Right ventricle myocardium superior (tissue), 1 donor: ENCODE measurements at places on chromosomes 3 and 15. TPM values are rescaled to one million over a fixed set of nuclear protein-coding genes. Genes with fewer than 3 reads are reported as not detected.

SERPINI2 gene
- 0.40 TPM for total RNA-seq

ASB14 gene
- total RNA-seq = 13.4 TPM

IL5RA gene
- total RNA-seq = 1.0 TPM

ATP13A4 gene
- 0.11 TPM for total RNA-seq

DNA sequence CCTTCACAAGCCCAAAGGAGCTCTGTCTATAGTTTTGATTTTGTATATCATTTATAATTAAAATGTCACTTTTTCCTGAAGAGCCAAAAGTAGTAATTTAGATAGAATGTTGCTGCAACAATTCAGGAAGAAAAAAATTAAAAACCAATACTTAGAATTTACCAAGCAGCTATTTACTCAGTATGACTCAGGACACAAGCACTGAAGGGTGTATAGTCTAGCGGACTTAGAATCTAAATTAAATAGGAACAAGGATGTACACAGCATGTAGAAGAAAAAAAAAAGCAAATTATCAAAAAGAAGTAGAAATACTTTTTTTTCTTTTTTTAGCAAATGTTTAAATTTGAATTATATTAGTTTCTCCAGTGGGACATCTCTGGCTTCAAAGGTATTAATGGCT, 31.6 kb downstream of the PGBD4 start:
- DNase-seq = no peak

- no peak for DNase-seq
Observed at GRCh38 chr15:40550341-40551037, 14.4 kb downstream of the CCDC32 start.

DNA sequence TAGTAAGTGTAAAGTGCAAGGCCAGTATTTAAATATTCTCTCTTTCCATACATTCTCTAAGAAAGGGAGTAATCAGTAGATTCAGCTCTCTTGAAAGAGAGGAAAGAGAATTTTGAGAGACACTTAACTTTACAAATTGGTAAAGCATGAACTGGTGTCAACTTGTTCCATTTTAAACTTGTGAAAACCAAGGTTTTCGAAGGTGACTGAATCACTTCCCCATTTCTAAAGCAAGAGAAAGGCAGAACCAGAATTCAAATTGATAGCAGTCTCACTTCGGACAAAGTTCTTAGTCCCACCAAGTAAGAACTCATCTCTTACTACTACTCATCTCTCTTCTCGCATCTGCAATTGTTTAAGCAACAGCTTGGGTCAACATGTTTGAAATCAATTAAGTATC, 22.4 kb downstream of the TJP1 start:
- no peak for DNase-seq

- no peak for DNase-seq
Observed at GRCh38 chr3:178302966-178303930, 233.0 kb upstream of the KCNMB2 start.

DNA sequence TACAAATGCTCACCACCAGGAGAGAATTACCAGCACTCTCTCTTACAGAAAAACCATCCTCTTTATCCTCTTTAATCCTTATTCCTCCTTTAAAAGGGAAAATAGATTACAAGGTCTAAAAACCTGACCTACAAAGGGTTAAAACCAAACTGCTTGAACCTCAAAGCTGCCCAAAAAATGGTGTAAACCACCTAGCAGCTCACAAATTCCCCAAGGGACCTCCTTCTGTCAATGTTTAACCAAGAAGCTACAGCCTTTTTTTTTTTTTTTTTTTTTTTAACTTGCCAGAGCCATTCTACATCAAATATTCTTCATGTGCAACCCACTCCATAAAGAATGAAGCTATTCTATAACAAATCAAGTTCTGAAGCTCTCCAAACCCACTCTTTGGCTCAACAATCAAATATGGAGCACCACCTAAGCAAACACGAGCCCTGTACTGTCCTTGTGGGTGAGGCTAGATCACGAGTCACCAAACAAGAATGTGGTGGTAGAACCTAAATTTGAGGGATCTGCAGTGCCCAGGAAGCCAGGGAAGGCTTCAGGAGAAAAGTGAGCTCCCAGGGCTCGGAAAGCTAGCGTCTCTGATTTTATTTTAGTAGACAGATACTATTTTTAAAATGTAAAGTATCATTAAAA, 20.1 kb downstream of the OSBPL10 start:
- no peak for DNase-seq

GRCh38 chr15:91369823-91370222, 269.8 kb downstream of the SV2B start:
- no peak for DNase-seq

DNA sequence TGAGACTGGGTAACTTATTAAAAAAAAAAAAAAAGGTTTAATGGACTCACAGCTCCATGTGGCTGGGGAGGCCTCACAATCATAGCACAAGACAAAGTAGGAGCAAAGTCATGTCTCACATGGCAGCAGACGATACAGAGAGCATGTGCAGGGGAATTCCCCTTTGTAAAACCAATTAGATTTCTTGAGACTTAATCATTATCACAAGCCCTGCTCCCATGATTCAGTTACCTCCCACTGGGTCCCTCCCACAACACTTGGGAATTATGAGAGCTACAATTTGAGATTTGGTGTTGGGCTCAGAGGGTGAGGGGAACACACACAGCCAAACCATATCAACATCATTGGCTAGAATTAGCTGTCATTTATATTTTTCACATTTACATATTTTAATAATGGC, 221.0 kb downstream of the RSRC1 start:
- DNase-seq = no peak

- no peak for DNase-seq
Observed at GRCh38 chr15:48358229-48359152, 27.3 kb downstream of the DUT start.

DNA sequence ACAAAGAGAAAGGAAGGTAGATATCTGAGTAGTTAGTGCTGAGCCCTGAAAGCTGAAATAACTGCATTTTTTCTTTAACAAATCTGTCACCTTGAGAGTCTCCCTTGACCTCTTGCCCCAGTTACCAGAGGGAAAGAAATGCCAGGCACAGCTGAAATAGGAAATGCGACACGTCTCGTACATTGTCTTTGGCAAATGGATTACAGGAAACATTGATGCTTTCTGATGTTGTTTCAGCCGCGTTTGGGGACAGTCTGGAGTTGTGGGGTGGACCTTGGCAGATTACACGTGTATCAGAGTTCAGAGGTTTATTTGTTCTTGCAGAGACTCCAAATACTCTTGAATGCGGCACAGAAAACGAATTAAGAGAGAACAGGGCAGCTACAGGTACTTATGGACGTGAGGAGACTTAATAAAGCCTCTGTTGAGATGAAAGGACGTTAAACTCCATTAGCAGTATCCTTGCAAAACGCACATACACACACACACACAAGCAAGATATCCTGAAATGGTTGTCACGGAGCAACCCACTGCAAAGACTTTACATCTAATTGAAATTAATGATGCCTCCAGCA, 272.8 kb upstream of the RORA start:
- DNase-seq = no peak

GRCh38 chr15:93829115-93829870, 402.1 kb upstream of the MCTP2 start:
- DNase-seq = no peak

DNA sequence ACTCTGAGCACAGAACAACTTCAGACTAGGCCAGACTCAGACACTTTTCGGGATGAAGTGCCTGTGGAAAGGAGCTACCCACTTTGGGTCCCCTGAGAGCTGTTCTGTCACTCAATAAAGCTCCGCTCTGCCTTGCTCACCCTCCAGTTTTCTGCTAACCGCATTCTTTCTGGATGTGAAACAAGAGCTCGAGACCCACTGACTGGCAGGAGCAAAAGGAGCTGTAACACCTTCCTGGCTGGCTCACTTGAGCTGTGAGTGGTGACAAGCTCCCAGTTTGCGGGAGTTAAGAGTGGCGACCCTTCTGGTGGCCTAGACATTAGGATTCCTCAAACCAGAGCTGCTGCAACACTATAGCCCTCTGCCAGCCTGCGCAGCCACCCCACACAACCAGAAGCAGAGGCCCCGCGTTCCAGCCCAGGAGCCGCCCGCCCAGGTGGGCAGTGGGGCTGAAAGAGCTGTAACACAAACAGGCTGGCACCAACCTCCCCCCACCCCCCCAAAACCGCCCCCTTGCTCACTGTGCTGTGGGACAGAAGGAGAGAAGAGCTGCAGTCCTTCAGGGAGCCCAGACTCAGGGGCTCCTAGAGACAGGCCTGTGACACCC, 1178.1 kb upstream of the GBE1 start:
- DNase-seq = no peak

DNA sequence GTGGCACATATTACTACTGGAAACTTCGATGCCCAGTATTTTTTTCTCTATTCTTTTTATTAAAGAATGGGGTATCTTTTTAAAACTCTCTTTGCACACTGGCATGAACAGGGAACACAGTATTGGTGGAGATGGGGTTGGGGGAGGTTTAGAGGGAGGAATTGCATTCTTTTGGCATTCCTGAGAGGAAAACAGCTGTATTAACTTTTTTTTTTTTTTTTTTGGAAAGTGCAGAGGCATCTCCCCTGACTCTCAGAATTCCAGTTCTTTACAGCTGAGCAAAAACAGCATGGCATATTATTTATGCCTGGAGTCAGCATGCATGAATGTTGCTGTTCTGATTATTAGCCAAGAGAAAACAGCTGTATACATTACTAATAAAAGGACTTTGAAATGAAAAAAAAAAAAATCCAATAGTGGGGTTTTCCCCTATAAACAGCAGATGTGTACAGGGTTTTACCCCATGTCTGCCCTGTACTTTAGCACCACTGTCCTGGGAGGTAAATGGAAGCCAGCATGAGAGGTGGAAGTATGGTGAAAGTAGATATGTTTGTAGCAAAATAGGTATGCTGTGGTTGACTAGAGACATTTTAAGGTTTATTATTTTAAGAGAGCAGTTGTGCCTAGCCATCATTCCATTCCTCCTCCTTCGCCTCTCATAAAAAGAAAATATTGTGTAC, 132.2 kb downstream of the FNDC3B start:
- no peak for DNase-seq

DNA sequence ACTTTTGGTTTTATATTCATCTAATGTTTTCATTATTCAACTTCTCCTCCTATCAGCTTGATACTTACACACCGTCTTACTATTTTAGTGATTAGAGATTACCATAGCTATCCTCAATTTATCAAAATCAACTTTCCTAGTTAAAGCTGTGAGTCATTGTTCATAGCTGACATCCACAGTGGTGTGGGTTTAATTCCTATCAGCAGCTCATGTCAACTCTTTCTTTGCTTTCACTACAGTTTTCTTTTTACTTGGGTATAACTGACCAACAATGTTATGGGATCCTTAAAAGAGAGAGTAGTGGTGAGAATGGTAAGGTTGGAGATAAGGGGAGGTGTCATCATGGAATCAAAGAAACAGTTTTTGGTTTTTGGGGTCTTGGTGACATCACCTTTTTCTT, 112.7 kb downstream of the NFKBIZ start:
- no peak for DNase-seq

GRCh38 chr15:79163395-79163794, 72.8 kb upstream of the RASGRF1 start:
- no peak for DNase-seq
